ENCODE measurements at places on chromosomes 3 and 15.

DNA sequence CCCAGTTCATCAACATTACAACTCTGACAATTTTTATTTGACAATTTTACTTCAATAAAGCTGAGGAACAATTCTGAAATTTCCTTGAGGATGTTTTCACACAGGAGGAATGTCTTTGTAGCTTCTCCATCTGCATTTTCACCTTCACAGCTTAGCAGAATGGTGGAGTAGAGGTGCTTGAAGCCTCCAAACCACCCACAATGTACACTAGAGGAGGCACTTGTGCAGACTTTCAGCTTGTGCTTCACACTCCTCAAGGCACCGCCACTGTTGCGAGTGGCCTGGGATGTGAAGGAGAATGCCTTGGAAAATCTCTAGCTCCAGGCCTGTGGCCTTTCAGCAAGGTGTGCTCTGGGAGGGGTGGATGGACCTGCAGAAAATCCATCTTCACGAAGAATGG is 181.9 kb downstream of the EPHB1 start:
- no peak for DNase-seq

DNA sequence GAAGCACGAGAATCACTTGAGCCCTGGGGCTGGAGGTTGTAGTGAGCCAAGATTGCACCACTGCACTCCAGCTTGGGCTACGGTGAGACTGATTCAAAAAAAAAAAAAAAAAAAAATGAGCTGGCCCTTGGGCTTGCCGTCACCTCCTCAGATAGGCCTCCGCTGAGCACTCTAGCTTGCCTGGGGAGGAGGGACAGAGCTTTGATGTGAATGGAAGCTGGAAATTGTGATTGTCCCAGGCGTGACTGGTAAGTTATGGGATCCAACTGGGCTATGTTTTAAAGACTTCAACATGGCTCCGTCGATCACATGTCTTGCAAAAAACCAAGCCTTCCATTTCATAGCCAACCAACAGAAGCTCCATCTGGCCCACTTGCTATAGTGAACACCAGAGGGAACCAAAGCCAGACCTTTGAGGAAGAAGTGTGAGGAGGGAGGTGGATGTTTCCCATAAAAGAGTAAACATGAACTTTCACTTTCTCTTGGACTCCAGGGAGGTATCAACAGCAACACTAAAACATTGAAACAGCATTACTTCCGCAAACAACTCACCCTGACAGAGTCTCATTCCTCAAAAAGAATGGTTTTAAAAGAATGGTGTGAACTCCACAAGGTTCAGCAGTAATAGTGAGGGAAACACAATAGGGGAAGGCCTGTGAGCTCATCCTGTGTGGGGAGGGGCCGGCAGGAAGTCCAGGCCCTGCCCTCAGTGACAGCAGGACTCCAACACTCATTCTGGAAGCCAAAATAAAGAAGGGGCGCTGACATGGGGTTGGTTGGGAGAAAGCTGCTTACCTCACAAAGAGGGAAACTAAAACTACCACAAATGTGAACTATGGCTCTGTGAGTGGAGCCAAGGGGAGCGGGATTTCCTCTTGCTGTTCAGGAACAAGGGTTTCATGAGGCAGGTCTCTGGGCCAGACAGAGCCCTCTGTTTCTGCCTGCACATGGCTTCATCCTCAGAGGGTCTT is 59.2 kb upstream of the IL12A start:
- no peak for DNase-seq

DNA sequence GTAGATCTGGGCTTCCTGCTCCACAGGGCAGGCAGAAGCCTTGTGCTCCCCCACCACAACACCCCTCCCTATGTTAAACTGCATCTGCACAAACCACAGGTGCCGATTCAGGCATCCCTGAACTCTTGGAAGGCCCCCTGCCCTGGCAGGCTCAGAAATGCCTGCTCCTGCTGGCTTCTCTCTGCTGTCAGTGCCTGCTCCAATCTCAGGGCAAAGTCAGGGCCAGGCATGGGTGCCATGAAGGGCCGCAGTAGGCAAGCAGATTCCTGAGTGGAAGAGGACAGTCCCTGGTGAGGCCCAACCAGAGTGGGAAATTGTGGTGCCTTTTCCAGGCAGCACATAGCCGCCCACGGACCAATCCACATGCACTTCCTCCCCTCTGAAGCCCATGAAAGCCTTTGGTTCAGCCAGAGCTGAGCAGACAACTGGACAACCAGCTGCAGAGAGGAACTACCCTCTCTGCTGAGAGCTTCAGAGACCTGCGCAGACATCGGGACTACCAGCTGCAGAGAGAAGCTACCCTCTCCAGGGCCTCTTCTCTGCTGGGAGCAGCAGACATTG is 13.6 kb downstream of the PRR20G start:
- DNase-seq: no peak

- DNase-seq: no peak
Measured at GRCh38 chr15:59556380-59556779, 55.2 kb upstream of the GCNT3 start.

- DNase-seq: no peak
Measured at GRCh38 chr3:52787246-52787645, 7.3 kb upstream of the ITIH3 start.

- DNase-seq: no peak
Measured at GRCh38 chr15:50206020-50206419, 24.0 kb downstream of the SLC27A2 start.

DNA sequence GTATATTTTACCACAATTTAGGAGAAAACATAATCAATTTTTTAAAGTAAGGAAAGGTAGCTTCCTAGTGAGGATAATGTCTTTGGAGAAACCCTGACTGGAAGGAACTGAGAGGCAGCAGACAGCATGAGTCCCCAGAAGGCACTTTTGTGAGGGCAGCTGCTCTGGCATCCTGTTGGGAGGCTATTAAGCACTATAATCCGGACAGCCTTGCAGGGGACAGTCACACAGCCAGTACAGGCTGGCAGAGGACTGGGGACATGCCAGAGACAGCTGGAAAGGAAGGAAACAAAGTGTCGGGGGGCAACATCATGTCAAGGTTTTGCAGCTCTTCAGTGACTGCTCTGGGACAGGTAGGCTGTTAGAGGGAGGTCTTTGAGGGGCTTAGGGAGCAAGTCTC is 15.7 kb downstream of the ACAN start:
- no peak for DNase-seq

DNA sequence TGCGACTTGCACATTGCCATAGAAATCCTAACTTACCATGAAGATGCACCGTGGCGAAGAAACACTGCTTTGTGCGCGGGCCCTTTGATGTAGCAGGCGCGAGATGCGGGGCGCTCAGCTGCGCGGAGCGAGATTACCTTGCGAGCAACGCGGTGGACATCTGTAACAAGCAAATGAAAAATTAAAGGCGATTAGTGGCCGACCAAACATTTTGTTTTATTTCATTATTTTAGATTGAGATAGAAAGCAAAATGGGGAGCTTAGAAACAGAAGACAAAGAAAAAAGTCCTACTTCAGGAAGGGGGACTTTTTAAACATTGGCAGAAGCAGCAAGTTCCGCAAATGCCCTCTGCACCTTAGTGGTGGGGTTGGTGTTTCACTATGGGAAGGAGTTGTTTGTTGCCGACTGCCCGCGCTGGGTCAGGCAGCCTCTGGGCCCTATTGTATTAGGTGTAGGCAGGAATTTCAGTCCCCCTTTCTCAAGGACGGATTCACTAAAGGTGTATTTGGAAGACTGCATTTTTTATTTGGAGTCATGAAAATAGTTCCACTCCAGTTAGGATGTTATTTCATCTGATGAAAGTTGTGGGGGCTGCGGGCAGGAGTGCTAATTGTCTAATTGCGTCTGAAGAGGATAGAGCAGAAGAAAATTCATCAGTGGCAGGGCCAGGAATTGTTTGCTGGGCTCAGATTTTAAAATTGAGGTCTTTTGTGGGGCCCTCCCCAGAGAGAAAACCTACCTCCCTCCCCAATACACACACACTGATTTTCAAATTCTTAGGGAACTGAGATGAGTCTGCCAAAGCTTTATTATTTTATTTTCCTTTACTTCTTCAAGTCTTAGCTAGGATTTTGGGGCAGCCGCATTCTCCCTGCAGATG is 17.4 kb downstream of the ZIC4 start:
- no peak for DNase-seq

- DNase-seq: no peak
Measured at GRCh38 chr15:57505949-57506391, 85.7 kb upstream of the MYZAP start.

Measured in activated naive CD4-positive, alpha-beta T cell (primary cell).